ENCODE measurements at places on chromosomes 1 and 21.

- DNase-seq = no peak
Observed at GRCh38 chr1:21680381-21680780, 11.2 kb upstream of the RAP1GAP start.

DNA sequence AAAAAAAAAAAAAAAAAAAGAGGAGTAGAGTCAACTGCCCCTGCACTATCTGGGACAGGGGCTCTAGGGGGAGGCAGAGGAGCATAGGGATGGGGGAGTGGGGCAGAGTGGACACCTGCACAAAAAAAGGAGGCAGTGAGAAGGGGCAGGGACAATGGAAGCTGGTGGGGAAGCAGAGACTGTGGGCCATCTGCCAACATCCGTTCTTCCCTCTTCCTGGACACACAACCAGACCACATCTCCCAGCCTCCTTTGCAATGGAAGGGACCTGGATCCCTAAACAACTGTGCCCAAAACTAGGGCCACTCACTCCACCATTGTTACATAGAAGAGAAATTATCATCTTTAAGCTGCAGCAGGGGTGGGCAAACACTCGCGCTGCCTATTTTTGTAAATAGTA lies 38.4 kb downstream of the NEK2 start:
- no peak for DNase-seq

GRCh38 chr1:198350456-198350855 lies 190.0 kb downstream of the ATP6V1G3 start:
- DNase-seq = no peak

- no peak for DNase-seq
Observed at GRCh38 chr21:42650441-42651421, 2.7 kb upstream of the PDE9A start.

- no peak for DNase-seq
Observed at GRCh38 chr21:44697811-44698734, 1.1 kb downstream of the KRTAP10-12 start.

- no peak for DNase-seq
Observed at GRCh38 chr1:200038981-200039848, 11.7 kb downstream of the NR5A2 start.

GRCh38 chr21:32578107-32578691 lies 7.1 kb downstream of the TCP10L start:
- DNase-seq = no peak

- peak; percentile 95 for DNase-seq
Observed at GRCh38 chr1:2391041-2391930, at the start of the genes MORN1 and RER1. Gene MORN1 (minus strand): TSS chr1:2391554. CDS start chr1:2391533, 21 bp downstream. Gene RER1 (plus strand): TSS chr1:2391841. CDS start chr1:2395791, 3,950 bp downstream.
